ENCODE measurements at places on chromosomes 16 and 17.

GRCh38 chr17:32208436-32208835, 57.2 kb upstream of the RHBDL3 start:
- DNase-seq: no peak

GRCh38 chr16:4900750-4901149, 36.2 kb downstream of the PPL start:
- DNase-seq: no peak

DNA sequence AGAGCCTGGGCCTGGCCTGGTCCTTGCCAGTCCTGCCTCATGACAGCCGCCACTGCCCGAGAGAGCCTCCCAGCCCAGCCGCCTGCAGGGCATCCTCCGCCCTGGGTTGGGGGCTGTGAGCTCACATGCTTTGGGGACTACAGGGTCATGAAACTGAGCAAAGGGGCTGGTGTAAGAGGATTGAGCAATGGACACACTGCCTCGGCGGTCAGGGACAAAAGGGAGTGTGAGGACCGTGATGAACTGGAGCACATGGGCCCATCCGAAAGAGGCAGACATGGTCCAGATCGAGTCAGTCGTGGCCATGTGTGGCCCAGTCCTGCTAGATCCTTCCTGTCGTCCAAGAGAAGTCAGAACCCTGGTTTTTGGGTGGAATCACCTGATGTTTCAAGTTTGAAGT, 52.3 kb downstream of the GSG1L start:
- DNase-seq: no peak

DNA sequence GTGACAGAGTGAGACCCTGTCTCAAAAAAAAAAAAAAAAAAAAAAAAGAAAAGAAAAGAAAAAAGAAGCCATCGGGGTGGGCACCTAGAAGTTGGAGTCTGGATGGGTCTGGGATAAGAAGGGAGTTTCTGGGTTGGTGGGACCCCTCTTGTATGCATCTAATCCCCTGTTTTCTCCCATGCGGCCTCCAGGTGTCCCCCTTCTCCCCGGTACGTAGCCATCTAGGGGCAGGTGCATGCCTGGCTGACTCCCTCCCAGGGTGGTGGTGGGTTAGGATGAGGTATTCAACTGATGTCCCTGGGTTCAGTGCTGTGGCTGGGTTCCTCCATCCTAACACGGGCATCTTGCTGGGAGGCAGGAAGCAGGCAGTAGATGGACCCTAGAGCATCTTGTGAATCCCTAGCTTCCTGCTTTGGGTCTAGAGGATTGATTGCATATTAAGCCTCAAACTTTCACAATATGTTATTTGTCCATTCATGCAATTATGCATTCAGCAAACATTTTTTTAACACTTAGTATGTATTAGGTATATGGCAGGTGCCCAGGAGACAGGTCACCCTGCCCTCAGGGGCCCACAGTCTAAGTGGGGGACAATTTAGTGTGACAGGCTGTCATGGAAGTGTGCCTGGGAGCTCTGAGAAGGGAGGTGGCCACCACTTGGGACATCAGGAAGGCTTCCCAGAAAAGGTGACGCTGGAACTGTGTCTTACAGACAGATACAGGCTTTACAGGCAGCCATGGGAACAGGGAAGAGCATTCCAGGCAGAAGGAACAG, 13.1 kb downstream of the FMNL1 start:
- DNase-seq: no peak

DNA sequence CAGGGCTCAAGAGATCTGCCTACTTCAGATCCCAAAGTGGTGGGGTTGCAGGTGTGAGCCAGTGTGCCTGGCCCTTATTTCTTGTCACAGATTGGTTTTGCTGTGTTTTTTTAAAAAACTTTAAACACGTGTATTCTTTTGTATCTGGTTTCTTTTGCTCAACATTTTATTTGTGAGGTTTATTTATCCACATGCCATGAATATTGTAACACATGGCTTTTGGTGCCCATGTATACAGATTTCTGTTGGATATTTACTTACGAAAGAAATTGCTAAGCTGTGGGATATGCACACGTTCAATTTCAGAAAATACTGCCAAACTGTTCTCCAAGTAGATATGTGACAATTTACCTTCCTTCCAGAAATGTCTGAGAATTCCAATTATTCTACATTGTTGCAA, 18.7 kb upstream of the IL34 start:
- no peak for DNase-seq

DNA sequence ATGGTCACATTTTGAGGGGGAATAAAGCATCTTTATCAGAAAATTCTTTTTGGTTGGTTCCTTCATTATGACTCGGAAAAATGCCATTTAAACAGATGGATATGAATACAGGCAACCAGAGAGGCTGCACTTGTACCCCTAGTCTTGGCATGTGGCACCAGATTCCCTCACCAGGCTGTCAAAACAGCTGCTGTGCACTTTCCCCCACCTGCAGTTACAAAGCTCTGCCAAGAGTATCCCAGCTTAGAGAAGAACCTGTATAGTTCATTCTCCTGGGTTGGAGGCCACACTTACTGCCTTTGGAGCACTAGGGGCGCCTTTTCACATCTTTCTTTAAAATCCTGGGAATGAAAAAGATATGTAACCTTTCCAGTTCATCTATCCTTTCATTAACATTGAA, 190.3 kb downstream of the KIF2B start:
- DNase-seq: no peak

DNA sequence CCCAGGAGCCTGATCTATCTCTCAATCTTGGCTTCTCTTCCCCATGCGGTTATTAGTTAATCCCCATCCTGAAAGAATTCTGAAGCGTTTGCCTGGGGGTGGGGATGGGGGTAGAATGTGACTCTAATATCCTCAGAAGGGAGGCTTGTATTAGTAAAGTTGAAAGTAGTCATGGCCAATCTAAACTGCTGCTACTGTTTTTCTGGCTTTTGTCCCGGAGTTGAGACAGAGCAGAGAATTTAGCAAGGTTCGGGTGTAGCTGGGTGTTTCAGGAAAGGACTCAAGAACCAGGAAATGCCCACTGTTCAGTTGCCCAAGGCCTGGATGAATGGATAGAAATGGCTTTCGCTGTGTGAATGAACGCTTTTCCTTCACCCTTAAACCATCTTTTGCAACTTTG, 17.6 kb upstream of the ITGAM start:
- no peak for DNase-seq

DNA sequence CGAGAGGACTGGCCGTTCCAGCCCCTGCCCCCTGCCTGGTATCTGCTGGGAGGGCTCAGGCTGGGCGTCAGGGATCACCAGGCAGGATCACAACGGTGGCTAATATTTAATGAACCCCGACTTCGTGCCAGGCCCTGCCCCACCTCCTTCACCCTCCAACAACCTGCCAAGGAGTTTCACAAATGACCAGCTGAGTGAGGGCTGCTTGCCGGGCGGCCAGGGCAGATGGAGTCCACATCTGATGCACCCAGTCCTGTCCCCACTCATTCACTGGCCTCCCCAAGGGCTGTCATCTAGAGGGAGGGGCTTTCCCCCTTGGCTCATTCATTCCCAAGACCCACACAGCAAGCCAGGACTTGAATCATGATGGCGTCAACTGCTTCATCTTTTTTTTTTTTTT, 17.5 kb downstream of the UBALD1 start:
- DNase-seq: no peak

DNA sequence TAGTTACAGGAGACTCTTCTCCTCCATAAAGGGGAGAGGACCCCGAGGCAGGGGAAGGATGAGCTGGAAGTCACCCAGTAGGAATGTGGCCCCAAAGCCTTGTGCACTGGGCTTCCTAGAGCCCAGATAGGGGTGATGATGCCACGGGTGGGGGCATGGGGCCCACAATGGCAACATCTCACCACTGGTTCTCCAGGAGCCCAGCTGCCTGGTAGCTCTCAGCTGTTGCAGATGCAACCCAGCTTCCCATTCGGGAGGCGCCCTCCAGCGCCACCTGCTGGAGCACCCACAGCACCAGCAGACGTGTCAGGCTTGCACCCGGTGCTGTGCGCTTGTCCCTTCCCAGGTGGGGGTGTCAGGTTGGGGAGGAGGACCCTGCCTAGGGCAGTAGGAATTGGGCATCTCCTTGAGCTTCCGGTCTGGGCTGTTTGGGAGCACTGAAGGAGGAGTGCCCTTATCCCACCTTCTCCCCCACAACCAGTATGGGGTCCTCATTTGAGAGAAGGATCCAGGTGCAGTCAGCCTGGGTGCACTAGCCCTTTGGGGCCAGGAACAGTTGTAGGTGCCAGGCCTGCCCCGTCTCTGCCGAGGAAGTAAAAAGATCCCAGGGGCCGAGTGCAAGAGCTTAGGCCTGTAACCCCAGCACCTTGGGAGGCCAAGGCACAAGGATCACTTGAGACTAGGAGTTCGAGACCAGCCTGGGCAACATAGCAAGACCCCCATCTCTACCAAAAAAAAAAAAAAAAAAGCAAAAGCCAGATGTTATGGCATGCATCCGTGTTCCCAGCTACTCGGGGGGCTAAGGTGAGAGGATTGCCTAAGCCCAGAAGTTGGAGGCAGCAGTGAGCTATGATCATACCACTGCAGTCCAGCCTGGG, 14.4 kb downstream of the CDIPT start:
- DNase-seq: peak; percentile 62

DNA sequence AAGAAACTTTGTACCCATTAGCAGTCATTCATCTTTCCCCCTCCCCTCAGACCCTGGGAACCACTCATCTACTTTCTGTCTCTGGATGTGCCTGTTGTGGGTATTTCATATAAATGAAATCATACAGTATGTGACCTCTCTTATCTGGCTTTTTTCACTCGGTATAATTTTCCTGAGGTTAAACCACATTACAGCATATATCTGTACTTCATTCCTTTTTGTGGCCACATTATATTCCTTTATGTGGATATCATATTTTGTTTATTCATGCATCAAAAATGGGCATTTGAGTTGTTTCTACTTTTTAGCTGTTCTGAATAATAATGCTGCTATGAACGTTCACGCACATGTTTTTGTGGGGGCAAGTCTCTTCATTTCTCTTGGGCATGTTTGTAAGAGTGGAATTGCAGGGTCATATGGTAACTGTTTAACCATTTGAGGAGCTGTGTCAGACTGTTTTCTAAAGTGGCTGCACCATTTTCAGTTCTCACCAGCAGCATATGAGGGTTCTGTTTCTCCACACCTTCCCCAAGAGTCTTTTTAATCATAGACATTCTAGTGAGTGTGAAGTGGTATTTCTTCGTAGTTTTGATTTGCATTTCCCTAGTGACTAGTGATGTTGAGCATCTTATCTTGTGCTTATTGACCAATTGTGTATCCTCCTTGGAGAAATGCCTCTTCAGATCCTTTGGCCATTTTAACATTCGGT, 3.8 kb downstream of the SNX29 start:
- DNase-seq: no peak

DNA sequence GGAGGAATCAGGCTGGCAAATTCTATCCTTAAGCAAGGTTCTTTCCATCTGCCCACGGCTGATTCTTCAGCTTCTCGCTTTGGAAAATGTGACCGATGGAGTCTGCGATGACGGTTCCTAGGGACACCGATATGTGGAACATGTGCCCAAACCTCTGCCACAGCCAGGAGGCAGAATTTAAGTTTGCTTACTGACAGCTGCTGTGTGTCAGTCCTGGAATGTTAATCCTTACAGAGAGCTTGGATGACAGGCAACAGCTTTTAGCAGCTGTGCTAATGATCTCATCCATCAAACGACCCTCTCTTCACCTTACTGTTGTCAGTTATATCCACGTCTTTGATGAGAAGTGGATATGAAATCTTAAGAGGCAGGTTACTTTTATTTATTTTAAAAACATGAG, 11.4 kb upstream of the MYH13 start:
- DNase-seq: no peak

DNA sequence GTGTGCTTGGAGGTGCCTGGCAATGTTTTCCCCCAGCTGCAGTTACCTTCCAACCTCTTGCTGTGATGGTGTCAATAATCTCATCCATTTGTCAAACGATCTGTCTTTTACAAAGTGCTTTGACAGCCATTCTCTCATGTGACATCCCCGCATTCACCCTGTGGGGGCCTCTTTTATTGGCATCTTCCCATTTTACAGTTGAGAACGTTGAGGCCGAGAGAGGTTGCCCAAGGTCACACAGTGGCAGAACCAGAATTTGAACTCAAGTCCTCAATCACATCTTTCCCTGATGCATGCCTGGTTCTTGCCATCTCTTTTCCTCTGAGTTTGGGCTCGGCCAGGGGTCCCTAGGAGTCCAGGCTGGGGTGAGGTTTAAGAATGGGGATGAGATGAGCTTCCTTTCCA, 1.5 kb downstream of the TAOK2 start:
- no peak for DNase-seq

- no peak for DNase-seq
Observed at GRCh38 chr16:3645504-3646347, 8.8 kb upstream of the DNASE1 start.

GRCh38 chr16:10558746-10559641, 21.4 kb downstream of the EMP2 start:
- DNase-seq: no peak

- DNase-seq: no peak
Observed at GRCh38 chr16:66357523-66357928, 9.0 kb upstream of the CDH5 start.

GRCh38 chr16:47946092-47946491, 209.7 kb downstream of the ABCC12 start:
- no peak for DNase-seq

DNA sequence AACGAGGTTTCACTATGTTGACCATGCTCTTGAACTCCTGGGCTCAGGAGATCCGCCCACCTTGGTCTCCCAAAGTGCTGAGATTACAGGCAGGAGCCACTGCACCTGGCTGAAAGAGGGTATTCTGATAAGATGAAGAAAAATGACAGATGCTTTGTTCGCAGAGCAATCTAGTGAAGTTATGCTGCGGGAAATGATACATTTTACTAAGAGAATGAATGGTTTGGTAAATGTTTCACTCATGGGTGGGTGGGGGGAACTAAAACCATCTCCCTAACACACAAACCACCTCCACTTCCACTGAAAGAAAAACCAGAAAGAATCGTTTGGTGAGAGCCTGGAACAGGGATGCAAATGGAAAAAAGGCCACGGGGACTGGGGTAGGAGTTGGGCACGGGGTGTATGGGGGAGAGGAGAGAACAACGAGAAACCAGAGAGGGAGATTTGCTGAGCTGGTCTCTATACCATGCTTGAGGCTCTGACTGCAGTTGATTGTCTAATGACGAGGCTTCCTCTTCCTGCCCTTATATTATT, 19.0 kb upstream of the XYLT2 start:
- DNase-seq: no peak

DNA sequence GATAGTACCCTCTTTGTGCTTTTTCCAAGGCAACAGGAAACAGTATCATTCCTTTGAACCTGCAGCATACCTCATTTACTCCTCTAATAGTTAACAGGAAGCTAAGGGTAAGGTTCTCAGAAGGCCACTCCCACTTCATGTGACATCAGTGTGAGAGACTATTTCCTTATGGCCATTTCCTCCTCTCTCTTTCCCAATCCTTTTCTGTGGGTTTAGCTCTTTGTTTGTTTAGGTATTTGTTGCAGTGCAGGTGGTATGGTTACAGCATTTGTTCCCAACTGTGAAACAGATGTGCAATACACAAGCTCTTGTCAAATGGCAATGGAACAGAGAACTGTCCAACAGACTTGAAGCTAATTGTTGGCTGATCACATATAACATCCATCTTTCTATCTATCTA, 14.7 kb downstream of the TMC5 start:
- DNase-seq: no peak

- no peak for DNase-seq
Observed at GRCh38 chr17:41680426-41681040, 8.2 kb upstream of the EIF1 start.

GRCh38 chr17:38900978-38901656, 24.3 kb upstream of the LASP1NB start:
- DNase-seq: no peak
